ENCODE measurements at places on chromosomes 5 and 9.

DNA sequence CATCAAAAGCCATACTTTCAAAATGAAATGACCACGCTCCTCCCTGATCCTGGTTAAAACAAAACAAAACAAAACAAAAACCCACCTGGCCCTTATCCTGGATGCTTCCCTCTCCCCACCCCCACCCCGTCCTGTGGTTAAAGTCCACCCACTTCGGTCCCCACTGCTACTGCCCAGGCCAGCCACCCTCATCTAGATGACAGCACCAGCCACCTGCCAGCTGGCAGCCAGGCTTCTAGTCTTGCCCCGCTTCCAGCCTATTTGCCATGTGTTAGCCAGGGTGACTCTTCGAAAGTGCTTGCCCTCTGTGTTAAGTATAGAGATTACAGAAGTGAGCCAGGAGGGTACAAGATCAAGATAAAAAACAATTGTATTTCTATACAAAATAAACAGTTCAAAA, 27.5 kb upstream of the NCS1 start:
- DNase-seq: no peak

DNA sequence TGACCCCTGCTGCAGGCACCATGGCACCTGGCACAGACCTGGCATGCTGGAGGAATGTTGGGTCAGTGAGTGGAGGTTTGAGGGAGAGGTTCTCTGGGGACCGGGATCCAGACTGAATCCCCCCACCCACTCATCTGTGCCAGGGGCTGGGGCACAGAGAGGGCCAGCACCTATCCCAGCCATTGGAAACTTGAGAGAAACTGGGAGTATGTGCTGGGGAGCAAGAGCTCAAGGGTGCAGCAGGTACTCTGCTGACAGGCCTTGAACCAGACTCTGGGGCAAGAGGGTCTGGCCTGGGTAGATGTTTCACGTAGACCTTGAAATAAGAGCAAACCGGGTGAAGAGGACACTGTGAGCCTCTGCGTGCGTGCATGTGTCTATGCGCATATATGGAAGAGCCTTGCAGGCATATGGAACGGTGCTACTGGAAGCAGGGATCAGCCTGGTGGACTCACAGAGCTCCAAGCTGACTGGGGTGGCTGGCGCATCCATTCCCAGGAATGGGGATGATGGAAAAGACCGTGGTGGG, 8.8 kb downstream of the FGF18 start:
- no peak for DNase-seq

GRCh38 chr5:1132570-1132969, 20.7 kb upstream of the SLC12A7 start:
- no peak for DNase-seq

DNA sequence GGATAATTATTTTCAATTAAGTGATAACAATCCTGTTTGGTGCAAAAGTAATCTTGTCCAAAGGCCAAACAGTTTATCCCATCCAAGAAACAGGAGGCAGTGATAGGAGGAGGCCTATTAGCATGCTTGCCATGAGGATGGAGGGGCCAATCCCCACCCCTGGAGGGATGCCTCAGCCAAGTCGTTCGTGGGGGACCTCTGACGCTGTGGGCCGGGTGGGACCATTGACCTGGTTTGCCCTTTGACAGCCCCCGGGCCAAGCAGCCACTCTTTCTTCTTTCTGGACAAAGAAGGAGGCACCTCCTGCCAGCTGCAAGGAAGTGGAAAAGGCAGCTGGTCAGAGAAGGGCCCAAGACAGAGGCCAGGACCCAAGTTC, 39.5 kb upstream of the GRHPR start:
- DNase-seq: no peak

GRCh38 chr5:116756531-116756930, 181.9 kb upstream of the SEMA6A start:
- no peak for DNase-seq

GRCh38 chr5:127400946-127401670, 110.5 kb downstream of the MEGF10 start:
- DNase-seq: no peak

GRCh38 chr9:134185536-134186011, 21.2 kb upstream of the RNU6ATAC start:
- DNase-seq: no peak

- no peak for DNase-seq
Measured at GRCh38 chr5:42590566-42590965, 166.1 kb upstream of the CCDC152 start.

GRCh38 chr9:24449976-24450375, 95.7 kb downstream of the IZUMO3 start:
- no peak for DNase-seq

GRCh38 chr9:121896545-121896943, 196.6 kb downstream of the TTLL11 start:
- no peak for DNase-seq

DNA sequence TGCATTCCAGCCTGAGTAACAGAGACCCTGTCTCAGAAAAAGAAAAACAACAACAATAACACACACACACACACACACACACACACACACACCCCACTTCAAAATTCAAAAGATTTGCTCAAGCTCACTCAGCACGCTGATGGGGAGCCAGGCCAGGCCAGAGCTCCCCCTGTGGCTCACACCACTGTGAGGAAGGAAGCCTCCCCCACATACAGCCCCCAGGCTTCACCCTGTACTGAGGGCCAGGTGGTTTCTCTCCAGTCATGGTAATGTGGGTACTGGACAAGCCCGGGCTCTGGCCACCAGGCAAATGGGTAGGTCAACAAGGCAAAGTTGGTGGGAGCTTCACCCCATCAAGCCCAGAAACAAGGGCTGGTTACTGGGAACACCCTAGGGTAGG, 19.0 kb downstream of the ATOX1 start:
- DNase-seq: no peak

DNA sequence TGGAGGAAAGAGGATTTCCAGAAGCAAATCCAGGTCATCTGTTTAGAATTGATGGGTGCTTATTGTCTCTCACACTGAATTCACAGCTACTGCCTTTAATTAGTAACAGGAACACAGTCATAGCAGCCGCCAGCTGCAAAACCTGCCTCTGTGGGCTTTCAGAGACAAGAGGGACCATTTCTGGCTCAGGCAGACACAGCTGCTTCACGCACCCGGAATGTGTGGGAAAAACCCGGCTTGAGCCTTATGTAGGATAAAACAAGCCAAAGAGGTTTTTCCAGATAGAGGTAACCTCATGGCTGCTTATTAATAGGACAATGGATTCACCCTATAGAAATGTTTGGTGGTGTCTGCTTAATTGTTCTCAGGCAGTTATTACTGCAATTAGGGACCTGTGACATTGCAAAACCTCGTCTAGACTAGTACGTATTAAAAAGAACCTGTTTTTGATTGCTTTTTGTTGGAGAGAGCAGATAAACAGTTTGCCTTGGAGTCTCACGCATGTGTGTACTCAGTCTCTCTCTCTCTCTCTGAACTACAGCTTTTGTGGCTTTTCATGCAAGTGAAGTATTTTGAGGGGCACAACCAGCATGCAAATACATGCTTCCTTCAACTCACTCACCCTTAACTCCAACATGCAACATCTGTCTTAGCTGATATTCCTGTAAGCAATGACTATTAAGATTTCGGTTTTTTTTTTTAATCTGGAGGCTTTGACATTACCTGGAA, 302.7 kb downstream of the PLK2 start:
- DNase-seq: no peak

DNA sequence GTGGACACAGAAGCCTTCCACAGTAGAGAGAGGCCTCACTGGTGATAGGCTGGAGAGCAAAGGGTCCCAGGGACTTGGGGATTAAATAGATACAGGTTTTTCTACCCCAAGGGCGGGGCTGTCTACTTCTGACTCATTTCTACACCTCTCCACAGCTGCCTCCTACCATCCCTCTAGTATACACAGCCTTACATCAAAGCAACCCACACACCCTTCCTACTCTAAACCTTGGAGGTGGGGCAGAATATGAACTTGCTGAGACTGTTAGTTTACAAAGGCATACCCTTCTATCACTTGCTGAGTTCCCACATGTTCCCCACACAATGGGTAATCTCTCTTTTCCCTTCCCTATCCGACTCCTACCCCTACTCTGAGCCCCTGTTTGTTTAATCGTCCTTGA, 19.9 kb upstream of the PCA3 start:
- DNase-seq: no peak

All from stimulated activated CD4-positive, alpha-beta T cell treated with anti-CD3 and anti-CD28 coated beads, Interleukin-4, amount 100 ng/mL, for 4 hours (primary cell).